SHP77 (cell line): ENCODE measurements at places on chromosomes 1 and 21.

DNA sequence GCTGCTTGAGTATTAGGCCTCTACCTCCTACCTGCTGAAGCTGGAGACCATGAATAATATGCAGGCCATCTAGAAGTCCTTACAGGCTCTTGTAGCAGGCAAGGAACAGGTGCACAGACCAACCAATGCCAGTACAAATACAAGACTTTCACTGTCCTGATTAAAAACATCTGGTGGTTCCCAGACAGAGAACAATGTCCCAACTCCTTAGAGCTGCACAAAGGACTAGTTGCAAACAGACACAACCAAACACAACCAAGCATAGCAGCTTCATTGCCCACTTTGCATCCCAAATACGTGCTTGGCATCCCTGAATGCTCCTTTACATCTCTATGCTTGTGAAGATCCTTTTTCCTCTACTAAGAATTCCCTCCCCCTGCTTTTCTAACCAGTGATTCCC lies 98.1 kb upstream of the CXADR start:
- no peak for DNase-seq

GRCh38 chr1:41766041-41766440 lies 152.7 kb downstream of the HIVEP3 start:
- no peak for DNase-seq

DNA sequence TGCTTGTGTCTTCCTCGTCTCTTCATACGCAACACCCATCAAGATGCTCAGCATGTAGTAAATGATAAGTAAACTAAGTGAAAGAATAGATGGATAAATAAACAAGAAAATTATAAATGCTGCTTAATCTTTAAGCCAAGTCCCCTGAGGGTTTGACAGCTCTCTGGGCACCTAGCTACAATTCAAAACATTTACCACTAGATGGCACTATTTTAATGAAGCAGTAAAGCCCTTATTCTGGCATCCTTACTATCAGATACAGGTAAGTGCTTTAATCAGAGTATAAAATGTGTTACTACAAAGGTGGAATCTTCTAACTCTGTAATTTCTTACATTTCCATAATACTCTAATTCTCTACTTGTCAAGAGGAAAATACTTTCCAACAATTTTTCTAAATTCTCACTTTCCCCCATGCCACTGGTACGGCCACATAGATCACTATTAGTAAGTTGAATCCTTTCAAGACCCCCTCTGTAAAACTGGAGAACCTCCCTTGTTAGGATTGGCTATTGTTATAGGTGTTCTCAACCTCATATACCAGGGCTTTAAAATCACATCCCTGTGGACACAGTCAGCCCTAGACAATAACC lies 137.8 kb downstream of the BARHL2 start:
- DNase-seq: peak; percentile 3

DNA sequence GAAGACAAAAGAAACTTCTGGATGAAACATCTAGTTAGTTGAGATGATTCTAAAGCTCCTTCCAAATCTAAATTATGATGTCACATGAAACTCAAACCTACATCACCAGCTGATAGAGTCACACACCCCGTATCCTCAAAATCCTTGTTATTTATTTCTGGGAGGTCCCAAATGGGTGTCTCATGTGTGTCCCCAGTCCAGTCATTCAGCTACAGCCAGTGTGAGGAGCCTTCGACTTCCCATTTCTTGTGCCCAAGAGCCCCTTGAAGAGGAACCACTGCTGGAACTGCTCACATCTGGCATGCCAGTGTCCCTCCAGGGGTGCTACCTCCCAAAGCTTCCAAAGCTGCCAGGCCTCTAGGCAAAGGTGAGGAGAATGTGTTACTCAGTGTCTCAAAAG lies 32.5 kb upstream of the KCNA3 start:
- no peak for DNase-seq

GRCh38 chr1:231278100-231278790 lies 37.2 kb downstream of the GNPAT start:
- DNase-seq: no peak

- DNase-seq: no peak
Observed at GRCh38 chr1:91754348-91754747, 131.6 kb downstream of the TGFBR3 start.

GRCh38 chr21:45906859-45907258 lies 74.7 kb upstream of the COL6A1 start:
- DNase-seq: no peak

DNA sequence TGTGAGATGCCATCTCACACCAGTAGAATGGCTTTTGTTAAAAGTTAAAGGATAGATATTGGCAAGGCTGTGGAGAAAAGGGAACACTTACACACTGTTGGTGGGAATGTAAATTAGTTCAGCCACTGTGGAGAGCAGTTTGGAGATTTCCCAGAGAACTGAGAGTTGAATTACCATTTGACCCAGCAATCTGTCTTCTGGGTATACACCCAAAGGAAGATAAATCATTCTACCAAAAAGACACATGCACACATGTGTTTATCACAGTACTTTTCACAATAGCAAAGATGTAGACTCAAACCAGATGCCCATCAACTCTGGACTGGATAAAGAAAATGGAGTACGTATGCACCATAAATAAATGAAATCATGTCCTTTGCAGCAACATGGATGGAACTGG lies 88.6 kb upstream of the LRRC8D start:
- DNase-seq: no peak

DNA sequence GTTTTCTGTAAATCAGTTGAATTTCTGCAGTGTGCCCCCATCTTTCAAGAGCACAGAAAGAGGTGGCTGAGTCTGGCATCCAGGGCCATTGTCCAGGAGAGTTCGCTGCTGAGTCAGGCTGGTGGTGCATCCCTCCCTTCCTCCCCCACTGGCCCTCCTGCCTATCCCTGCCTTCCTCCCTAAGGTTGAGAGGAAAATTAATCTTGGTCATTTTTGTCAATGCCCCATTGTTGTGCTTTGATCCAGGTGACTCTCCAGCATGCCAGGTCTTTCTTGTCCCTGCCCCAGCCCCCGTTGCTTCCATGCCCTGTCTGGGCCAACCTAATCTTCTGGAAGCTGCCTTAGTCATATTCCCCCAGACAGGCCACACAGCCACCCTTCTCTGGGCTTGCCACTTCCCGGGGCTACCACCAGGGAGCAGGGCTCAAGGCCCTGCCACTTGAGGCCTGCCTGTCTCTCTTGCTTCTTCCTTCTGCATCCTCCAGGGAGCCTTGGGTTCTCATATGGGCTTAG lies 26.6 kb downstream of the PROK1 start:
- no peak for DNase-seq

DNA sequence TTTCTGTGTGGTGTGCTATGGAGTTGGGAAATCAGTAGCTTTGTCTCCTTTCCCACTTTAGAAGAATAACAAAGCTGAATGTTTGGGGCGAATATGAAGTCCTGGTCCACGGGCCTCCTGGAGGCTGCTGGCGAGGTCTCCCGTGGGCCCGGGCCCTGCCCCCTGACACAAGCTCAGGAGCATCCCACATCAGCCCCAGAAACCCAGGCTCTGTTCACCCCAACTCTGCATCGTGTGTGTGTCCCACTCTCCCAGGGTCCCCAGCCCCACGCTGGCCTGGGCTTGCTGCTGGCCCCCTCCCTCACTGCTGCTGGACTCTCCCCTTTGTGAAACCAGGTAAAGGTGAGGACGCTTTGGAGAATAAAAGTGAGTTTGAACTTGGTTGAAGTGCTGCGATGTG lies 8.1 kb downstream of the PRDM16 start:
- no peak for DNase-seq

- DNase-seq: no peak
Observed at GRCh38 chr1:15452216-15452615, 4.3 kb upstream of the CELA2A start.

DNA sequence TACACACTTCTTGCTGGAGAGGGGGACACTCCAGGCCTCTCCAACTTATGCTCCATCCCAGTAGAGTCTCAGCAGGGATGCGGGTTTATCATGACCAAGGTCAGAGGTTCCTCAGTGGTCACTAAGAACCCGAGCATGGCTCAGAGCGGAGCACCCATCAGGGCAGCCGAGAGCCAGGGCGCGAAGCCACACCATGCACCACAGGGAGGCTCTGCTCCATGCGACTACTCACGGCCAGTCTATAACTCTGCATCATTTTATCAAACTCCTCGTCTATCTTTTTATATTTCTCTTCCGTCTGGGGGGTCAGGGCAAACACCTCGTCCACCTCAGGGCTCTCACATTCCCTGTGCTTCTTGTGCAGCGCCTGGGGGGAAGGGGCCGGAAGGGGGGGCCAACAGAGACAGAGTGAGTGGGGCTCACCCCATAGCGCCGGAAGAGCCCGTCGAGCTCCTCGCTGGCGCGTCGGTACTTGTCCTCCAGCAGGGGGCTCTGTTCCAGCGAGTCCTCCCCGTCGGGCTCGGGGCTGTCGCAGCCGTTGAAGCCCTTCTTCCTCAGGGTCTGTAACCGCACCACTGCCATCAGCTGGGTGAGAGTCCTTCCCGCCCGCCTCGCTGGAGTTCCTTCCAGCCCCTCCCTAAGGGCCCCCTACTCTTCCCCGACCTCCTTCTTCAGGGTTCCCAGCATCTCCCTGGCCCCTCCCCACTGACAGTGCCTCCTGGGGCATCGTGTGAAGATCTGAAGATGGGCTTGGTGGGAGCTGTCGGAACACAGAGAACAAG lies 20.0 kb downstream of the MEF2D start:
- peak; percentile 48 for DNase-seq

- no peak for DNase-seq
Observed at GRCh38 chr1:172040466-172040865, 199.2 kb downstream of the DNM3 start.

DNA sequence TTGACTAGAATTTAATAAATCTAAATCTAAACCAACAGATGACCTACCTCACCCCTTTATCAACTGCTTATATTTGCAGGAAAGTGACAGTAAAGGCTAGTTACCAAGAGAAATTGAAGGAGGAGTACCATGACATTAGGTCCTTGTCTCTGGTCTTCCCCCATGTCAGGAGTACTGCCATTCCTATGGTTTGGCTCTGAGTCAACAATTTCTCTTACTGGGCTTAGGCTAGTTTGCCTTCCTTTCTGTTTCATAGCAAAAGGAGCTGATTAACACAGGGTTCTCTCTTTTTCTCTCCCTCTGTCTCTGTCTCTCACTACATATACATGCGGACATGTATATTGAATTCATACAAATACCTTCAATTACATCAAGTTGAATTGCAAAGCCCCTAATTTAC lies 579.9 kb downstream of the DPYD start:
- DNase-seq: no peak

- no peak for DNase-seq
Observed at GRCh38 chr1:241589521-241589920, 50.6 kb downstream of the CHML start.

DNA sequence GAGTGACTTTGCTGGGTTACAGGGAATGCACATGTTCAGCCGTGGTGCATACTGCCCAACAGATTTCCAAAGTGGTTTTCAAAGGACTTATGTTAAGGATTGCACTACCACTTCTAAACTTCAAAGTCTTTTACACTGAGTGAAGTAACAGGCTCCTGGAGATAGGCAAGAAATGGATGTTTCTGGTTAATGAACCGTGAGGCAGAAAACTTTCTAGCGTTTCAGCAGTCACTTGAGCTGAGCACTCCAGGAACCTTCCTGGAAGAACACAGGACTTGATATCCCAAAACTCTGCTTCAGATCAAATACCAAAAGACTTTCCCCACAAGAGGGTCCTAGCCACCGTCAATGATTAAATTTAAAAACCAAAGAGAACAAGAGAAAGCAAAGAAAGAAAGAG lies 74.3 kb upstream of the ATP1A1 start:
- DNase-seq: no peak

- DNase-seq: no peak
Observed at GRCh38 chr1:242634732-242635131, 110.2 kb upstream of the PLD5 start.

GRCh38 chr21:46500224-46500861 lies 41.7 kb downstream of the DIP2A start:
- no peak for DNase-seq

- peak; percentile 61 for DNase-seq
Observed at GRCh38 chr1:223142795-223143536, at the start of gene TLR5. TLR5 (minus strand) TSS chr1:223143248; CDS start chr1:223113031, 30,217 bp downstream.

- DNase-seq: no peak
Observed at GRCh38 chr1:240508950-240509349, 103.0 kb downstream of the GREM2 start.

DNA sequence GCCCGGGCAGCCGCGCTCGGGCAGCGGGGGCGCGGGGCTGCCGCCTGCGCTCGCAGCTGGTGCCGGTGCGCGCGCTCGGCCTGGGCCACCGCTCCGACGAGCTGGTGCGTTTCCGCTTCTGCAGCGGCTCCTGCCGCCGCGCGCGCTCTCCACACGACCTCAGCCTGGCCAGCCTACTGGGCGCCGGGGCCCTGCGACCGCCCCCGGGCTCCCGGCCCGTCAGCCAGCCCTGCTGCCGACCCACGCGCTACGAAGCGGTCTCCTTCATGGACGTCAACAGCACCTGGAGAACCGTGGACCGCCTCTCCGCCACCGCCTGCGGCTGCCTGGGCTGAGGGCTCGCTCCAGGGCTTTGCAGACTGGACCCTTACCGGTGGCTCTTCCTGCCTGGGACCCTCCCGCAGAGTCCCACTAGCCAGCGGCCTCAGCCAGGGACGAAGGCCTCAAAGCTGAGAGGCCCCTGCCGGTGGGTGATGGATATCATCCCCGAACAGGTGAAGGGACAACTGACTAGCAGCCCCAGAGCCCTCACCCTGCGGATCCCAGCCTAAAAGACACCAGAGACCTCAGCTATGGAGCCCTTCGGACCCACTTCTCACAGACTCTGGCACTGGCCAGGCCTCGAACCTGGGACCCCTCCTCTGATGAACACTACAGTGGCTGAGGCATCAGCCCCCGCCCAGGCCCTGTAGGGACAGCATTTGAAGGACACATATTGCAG lies 3.0 kb downstream of the ARTN start:
- peak; percentile 30 for DNase-seq

GRCh38 chr1:192151176-192151575 lies 7.1 kb upstream of the RGS18 start:
- no peak for DNase-seq

GRCh38 chr1:231487019-231487418 lies 41.5 kb upstream of the TSNAX start:
- DNase-seq: no peak

- DNase-seq: no peak
Observed at GRCh38 chr1:58833166-58833565, 49.3 kb upstream of the JUN start.

DNA sequence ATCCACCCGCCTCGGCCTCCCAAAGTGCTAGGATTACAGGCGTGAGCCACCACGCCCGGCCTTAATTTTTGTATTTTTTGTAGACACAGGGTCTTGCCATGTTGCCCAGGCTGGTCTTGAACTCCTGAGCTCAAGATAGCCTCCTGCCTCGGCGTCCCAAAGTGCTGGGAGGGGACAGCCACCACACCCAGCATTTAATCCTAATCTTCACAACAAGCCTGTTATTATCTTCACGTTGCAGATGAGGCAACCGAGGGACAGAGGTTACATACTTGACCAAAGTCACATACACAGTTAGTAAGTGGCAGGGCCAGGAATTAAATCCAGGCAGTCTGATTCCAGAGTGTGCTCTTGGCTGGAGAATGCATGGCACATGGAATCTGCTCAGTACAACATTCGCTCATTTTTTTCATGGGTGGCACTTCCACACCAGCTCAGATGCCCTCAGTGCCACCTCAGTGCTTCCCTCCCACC lies 4.8 kb upstream of the GPR37L1 start:
- no peak for DNase-seq
